ENCODE measurements at places on chromosomes 12 and 14.

DNA sequence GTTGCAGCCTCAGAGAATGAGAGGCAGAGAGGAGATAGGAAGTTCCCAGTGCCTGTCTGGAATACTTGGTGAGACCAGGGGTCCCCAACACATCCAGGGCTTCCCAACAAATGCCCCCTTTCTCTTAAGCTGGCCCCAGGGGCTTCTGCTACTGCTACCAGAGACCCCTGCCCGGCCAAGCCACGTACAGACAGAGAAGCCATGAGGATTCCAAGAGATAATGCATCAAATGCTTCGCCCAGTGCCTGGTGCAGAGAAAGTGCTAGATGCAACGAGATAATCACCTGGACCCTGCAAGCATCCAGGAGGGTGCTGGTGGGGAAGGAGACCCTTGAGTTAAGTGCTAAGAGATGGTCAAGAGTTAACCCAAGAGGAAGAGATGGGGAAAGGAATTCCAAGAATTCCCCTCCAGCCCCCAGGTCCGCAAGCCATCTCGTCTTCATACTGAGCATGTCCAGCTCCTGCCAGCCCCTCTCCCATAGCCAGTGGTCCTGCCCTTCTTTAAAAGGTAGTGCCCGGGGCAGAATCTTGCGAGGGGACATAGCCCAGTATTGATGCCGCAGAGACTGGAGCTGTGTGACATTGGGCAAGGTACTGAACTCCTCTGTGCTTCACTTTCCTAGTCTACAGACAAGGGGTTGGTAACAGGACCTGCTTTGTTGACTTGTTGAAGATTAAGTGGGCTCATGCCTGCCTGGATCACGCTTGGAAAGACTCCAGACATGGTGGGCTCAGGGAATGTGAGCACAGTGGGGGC, 103.3 kb downstream of the CALM1 start:
- no peak for DNase-seq

GRCh38 chr12:9252256-9252655, 44.1 kb upstream of the PZP start:
- no peak for DNase-seq

GRCh38 chr14:67618617-67619063, 1.1 kb upstream of the ARG2 start:
- DNase-seq = no peak

DNA sequence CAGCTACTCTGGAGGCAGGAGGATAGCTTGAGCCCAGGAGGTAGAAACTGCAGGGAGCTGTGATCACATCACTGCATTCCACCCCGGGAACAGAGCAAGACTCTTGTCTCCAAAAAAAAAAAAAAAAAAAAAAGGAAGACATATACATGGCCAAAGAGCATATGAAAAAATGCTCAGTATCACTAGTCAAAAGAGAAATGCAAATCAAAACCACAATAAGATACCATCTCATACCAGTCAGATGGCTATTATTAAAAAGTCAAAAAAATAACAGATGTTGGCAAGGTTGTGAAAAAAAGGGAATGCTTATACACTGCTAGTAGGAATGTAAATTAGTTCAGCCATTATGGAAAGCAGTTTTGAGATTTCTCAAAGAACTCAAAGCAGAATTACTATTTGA, 174.8 kb upstream of the ATF7IP start:
- DNase-seq = no peak

DNA sequence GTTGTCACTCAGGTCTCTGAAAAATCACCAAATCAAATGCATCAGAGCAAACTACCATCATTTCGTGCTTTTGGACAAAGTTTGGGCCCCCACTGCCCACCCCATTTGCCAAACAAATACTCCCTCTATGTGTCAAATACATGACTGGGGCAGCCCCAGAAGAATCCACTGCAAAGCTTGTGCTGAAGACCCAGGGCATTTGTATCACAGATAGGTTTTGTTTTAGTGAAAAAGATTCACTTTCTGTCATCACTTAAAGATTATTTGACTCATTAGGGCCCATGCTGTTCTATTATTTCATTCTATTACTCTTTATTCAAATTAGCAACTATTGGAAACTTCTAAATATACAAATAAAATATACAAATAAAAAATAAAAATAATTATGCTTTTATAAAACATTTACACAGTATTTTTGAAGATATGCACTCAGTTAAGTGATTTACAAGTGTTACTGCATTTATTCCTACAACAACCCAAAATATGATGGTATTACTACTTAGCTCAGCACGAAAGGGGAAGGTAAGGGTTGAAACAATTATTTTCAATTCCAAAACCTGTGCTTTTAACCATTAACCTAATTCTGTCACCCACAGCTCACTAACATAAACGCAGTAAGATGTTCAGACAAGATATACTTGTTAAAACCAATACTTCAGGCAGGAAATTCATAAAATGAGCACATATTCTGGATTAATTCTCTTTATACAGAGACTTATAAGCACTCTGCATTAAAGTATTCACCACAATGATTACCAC, 36.5 kb downstream of the LRIG3 start:
- no peak for DNase-seq

DNA sequence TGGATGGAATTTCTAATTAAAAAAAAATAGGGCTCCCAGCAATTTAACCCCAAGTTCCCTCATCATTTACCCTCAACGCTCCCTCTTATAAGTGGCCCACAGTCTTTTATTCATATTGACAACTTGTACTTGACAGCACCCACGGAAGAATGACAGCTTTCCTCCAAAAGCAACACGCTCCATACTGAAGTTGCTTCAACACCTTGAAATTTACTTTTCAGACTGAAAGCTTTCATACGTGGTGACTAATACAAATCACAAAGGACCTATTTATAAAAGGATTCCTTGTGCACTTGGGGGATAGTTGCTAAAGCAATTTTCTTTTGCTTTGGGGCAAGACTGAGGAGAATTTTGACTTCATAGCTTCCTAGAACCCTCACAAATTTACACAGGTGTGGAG, 1629.4 kb upstream of the SEL1L start:
- no peak for DNase-seq

DNA sequence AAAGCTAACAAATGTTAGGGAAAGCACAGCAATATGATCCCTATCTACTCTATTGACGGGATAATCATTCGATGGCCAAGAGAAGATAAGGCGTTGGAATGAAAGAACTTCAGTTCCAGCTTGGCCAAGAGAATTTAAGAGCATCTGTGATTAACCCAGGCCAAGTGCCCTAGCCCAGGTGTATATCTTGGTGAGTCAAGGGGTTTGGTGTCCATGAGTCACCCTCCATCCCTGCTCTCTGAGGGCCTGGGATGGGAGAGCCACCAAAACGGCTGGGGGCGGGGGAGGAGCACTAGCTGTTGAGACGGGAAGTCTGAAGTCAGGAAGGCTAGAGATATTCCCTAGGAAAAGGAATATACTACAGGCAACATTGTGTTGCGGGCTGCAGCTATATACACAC, 13.0 kb downstream of the TBPL2 start:
- no peak for DNase-seq

DNA sequence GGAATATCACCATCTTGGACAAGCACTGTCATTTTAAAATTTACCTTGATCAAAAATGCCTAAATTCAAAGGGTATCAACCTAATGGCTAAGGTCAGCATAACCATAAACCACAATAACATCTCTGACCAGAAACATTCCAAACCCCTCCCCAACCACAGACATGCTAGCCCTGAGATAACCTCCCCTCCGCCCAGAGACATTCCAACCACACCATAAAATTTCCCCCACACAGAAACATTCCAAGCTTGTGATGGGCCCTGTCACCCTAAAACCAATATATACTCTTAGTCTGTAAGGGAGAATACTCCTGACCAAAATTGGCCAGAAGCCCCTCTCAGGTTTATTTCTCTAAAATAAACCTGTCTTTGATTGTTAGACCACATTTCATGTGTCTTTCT, 17.7 kb downstream of the EPYC start:
- DNase-seq = no peak

All from stimulated activated CD8-positive, alpha-beta memory T cell treated with anti-CD3 and anti-CD28 coated beads, Interleukin-7, amount 100 ng/mL, for 4 hours (primary cell).